ENCODE measurements at places on chromosomes 5 and 9.
A peak's percentile ranks its signal among the peaks of the same experiment; 100 is the strongest.

DNA sequence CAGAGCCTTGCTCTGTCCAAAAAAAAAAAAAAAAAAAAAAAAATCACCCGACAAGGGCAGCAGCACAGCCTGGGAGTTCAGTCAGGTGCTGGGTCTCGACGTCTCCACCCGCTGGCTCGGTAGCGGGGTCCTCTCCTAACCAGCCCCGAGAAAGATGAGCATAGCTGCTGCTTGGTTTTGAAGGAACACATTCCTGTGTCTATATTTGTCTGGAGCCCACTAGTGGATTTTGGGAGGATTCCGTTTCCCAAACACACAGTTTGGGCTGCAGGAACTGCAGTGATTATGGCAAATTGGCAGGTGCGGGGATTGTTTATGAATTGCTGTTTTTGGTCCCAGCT, 1.2 kb downstream of the OTULINL start:
- DNase-seq, result no peak

DNA sequence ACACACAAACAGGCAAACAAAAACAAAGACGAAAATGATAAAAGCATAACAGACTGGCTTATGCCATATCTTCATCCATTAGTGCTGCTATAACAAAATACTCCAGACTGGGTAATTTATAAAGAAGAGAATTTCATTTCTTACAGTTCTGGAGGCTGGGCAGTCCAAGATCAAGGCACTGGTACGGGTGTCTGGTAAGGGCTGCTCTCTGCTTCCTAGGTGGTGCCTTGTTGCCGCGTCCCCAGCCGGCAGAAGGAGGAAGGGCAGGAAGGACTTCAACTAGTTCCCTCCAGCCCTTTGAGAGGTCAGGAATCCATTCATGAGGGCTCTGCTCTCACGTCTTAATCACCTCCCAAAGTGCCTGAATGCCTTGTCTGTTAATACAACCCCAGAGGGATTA, 122.6 kb downstream of the BOD1 start:
- no peak for DNase-seq

DNA sequence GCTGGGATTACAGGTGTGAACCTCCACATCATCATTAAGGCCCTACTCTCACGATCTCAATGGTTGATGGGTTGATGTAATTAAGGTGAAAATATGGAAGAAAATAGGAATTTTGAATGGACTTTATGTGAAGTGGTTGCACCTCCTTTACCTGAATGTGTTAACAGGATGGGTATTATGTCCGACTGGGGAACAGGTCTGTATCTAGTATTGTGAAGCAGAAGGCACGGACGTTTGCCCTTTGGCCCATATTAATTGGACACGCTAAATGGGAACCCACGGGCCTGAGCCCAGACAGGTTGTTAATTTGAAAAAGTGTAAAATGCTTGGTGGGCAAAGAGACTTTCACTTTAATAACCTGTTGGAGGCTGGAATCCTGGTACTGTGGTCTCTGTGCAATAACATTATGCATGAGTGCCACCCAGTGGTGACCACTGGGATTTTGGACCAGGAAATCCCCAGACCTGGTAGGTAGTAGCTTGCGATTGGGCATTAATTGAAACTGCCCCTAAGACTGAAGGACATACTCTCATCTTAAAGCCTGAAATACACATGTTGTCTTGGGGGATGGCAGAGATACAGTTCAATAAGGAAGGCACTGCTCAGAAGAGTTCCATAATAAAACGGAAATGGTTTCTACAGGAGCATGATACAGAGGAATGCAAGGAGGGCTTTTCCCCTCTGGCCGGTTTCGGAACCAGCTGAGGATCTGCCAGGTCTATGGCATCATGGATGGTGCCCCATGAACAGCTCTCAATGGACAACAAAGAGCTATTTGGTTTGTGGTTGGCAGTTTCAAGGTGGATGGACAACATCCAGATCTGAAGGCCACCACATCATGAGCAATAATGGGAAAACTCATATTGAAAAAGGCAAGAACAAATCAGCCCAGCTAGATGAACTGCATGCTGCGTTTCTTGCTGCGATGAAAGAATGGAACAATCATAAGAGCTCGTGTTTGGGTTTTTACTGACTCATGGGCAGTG, 26.2 kb upstream of the BICD2 start:
- peak; percentile 72 for DNase-seq

DNA sequence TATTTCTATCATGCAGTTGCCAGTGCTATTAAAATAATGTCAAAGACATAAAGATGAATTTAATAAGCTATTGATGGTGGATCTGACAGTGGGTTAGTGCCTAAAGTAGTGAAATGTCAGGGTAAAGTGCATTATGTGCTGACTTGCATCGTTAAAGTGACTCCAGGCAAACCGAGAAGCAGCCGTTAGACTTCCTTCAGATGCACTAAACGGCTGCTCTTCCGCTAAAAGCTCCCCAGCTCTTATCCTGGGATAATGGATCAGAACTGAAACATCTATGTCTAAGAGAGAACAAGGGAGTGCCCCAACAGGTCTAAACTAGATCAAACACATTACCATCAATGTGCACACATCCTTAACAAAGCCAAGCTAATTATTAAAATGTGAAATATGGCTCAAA, 468.2 kb downstream of the NTRK2 start:
- no peak for DNase-seq

DNA sequence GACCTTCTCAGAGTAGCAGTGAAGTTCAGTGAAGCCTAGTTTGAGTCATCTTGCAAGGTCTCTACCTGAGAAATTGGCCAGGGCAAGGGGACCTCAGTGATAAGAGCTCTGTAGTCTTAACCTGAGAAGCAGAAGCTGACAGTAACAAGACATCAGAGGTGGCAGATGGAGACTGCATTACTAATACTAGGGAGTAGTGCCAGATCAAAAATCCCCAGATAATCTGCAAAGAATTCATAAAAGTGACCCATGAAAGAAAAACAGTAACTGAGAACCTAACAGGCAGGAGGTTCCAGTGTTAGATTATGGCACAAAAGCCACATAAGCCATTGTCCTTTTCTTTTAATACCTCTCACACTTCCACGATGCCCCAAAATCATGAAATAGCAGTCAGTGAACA, 175.5 kb downstream of the MUSK start:
- DNase-seq, result peak; percentile 3

GRCh38 chr5:156991714-156992113, 28.7 kb upstream of the TIMD4 start:
- DNase-seq, result no peak

- DNase-seq, result peak; percentile 46
These were observed 586 bp downstream of the TXN start for GRCh38 chr9:110255463-110256379.

GRCh38 chr5:100270023-100270771, 265.0 kb upstream of the FAM174A start:
- DNase-seq, result no peak

DNA sequence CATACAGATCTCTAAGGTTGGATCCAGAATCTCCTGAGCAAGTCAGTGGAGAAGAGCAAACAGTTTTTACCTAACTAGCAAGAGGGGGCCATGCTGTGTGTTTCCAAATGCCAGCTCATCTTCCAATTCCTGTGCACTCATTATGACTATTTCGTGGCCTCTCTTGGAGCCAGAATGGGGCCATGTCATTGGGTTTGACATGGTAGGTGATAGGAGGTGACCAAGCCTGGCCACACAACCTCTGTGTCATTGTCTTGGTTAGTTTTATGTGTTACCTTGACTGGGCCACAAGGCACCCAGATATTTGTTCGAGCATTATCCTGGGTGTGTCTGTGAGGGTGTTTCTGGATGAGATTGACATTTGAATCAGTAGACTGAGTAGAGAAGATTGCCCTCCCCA, 206.2 kb downstream of the HSPA4 start:
- DNase-seq, result no peak

DNA sequence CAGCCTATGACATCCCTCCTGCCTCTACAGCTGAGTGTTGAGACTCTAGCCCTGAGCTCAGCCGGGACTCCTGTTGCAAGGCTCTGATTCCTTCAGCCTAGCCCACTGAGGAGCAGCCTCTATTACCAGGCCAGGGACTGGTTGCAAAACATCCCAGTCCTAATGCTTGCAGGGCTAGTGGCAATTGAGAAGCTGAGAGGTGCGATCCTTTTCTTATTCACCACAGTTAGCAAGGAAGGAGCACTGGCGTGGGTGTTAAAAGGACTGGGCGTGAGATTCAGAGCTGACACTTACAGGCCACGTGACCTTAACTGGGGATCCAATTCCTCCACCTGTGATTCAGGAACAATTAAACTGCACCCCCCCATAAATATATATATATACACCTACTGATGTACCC, 58.8 kb downstream of the GARNL3 start:
- no peak for DNase-seq

Data from thymus (tissue), 14 donors.